MCF 10A (cell line): ENCODE measurements at places on chromosomes 5 and 9.

- DNase-seq = no peak
These were observed 87.2 kb downstream of the LMNB1 start for GRCh38 chr5:126864042-126864688.

- no peak for DNase-seq
These were observed 813 bp upstream of the SLU7 start for GRCh38 chr5:160419458-160420330.

- DNase-seq = peak; percentile 97
These were observed 99.9 kb downstream of the KLF4 start for GRCh38 chr9:107389617-107390071.

- peak; percentile 48 for DNase-seq
These were observed 144.6 kb downstream of the SMARCA2 start for GRCh38 chr9:2159521-2160454.

DNA sequence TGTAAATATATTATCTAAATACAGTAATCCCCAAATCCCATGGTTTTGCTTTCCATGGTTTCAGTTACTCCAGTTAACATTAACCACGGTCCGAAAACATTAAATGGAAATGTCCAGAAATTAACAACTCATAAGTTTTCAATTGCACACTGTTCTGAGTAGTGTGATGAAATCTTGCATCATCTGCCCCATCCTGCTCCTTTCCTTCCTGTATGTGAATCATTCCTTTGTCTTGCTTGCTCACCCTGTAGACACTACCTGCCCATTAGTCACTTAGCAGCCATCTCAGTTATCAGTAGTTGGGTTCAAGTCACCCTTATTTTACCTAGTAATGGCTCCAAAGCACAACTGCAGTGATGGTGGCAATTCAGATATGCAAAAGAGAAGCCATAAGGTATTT is 1568.5 kb upstream of the WWC1 start:
- peak; percentile 95 for DNase-seq

GRCh38 chr5:13648822-13649221 is 295.7 kb downstream of the DNAH5 start:
- DNase-seq = peak; percentile 20

DNA sequence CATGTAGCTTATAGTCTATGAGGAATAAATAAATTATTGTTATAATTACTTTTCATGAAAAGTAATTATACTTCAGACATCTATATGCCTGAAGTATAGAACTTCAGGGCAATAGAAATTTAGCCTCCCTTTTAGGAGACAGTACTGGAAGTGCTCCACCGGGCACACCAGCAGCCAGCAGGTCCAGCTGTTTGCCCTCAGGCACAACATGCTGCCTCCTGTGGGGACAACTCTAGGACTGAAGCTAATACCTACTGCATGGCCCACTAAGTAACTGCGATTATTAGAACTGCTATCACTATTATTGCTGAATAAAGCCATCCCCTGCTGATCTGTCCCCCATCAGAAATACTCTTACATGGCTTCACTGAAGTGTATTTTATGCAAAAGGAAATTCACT is 329.6 kb downstream of the MED10 start:
- DNase-seq = no peak

- peak; percentile 79 for DNase-seq
These were observed 182.7 kb downstream of the PAPPA start for GRCh38 chr9:116336133-116336862.

DNA sequence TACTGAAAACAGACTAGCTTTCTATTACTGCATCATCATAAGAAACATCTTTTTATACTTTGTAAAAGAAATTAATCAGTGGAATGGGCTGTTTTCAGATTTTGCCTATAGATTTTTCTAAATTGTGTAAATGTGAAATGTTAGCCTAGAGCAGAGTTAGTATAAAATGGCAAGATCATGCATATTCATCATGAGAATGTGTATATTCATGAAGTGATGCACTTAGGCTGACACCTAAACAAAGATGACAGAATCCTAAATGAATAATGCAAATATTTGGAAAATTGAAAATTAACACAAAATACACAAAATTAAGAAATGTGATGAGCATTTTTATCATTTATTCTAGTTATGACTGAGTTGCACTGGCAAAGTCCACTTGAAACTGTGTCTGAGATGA is 57.2 kb downstream of the SPTLC1 start:
- DNase-seq = no peak

DNA sequence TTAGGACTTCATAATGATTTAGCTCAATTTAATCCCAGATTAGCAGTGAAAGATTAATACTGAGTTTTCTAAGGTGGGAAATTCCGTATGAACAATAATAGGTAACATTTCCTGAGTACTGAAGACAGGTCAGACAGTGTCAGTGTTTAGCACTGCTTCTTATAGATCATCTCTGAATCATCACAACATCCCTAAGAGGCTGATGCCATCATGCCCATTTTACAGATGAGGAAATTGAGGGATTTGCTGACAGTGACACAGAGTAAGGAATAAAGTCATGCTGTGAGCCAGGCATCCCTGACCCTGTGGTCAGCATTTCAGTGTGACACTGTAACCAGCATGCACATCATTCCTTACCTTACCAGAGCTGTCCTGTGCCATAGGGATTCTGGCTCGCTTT is 44.5 kb downstream of the DAPK1 start:
- no peak for DNase-seq

GRCh38 chr9:131038256-131039128 is 29.5 kb downstream of the LAMC3 start:
- DNase-seq = no peak

- DNase-seq = peak; percentile 14
These were observed 29.3 kb upstream of the UBE2QL1 start for GRCh38 chr5:6419340-6419852.
